ENCODE measurements at places on chromosomes 1 and 21.

GRCh38 chr1:207261971-207262370 is 59.5 kb upstream of the CD55 start:
- DNase-seq: no peak

DNA sequence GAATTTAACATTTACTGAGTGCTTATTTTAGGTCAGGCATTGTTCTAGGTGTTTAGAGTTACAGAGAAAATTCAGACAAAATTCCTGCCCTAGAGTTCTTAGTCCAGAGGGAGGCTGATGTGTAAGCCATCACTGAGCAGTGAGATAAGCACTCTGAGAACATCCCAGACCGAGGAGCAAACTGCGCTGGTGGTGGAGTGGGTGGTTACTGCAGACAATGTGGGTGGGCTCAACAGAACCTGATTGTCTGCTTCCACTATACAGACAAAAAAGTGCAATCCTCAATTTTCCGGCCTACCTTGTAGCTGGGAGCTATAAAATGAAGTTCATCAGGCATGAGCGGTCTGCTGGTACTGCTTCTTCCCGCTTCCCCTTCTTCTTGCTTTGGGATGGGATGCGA is 23.5 kb downstream of the PROK1 start:
- DNase-seq: no peak

DNA sequence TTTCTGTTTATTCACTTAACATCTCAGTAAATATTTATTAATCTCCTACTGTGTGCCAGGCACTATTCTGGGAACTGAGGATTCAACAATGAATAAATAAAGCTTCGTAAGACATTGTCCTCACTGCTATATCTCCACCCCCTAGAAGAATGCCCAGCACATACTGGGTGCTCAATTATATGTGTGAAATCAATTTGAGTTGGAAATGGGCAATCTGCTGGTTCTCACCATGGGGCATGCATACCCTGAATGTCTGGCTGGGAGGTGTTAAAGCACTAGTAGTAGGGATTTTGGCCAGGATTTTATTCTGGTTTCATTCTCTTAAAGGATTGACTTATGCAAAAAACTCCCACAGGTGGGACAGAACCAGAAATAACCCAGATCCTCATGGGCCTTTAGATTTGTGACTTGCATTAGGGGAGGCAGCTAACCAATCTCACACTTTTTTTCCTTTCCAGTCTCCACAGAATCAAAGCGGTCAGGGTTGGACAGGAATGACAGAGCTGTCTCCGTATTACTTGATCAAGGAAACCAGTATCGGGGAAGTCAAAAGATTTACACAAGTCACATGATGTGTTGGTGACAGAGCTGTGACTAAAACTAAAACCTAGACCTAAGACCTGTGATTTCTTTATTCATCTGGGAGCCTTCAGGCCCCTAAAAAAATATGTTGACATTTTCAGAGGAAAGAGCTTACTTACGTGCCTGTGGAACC is 12.8 kb downstream of the GFI1 start:
- no peak for DNase-seq

DNA sequence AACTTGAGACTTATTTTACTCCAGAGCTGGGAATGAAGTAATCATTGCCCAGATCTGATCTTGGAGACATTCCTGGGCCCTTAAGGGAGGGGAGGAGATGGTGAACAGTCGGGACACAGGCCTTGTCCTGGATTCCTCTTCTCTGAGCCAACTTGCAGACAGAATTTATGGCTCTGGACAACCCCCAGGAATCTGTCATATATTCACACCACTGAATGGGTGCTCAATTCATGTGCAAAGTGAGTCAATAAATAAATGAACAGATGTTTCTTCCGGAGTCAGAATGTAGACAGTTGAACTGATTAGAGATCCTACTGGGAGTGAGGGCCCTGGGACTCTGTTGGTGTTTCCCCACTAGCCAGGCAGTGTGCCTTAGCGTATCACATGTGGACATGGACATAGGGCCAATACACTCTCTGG is 2.6 kb downstream of the TUFT1 start:
- DNase-seq: no peak

DNA sequence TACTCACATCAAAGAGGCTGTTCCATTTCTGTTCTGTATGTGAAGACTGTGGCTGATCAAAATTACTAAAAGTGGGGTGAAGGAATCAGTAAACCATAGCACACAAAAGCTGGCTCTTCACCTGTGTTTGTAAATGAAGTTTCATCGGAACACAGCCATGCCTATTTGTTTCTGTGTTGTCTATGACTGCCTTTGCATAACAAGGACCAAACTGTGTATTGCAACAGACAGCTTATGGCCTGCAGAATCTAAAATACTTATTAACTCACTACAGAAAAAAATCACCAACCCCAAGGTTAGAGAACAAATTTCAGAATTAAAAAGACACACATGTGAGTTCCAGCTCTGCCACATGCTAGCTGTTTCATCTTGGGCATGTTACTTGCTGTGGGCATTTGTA is 163.9 kb downstream of the LYPLAL1 start:
- DNase-seq: no peak

DNA sequence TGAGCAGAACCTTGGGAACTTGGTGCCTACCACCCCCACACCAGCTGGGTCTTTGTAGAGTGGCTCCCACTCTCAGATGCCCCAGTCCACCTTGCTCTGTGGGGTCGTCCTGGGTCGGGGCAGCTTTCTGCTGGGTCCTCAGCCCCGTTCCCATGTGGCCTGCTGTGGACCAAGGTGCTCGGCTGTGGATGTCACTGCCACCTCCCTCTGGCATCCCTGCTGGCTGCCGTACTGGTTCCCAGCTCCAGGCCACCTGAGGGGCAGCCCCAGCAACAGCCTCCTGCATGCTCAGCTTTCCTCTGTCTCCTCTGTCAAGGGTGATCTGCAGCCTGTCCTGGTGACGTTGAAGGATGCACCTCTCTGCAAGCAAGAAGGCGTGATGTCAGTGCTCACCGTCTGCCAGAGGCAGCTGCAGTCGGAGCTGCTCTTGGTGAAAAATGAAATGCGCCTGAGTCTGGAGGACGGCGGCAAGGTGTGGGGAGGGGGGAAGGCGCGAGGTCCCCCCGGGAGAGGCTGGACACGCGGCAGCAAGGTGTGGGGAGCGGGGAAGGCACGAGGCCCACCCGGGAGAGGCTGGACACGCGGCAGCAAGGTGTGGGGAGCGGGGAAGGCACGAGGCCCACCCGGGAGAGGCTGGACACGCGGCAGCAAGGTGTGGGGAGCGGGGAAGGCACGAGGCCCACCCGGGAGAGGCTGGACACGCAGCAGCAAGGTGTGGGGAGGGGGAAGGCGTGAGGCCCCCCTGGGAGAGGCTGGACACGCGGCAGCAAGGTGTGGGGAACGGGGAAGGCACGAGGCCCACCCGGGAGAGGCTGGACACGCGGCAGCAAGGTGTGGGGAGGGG is 45.9 kb upstream of the DIP2A start:
- DNase-seq: no peak

DNA sequence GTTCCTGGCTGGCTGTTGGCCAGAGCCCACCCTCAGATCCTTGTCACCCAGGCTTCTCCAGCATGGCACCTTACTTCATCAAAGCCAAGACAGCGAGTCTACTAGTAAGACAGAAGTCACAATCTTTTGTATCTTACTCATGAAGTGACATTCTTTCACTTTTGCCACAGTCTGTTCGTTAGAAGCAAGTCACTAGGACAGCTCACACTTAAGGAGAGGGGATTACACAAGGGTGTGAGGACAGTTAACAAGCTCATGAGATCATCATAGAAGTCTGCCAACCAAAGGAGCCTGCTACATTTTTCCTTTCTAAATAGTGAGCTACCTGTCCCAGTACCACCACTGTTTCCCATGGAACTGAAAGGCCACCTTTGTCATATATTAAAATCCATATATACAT is 61.5 kb downstream of the PACC1 start:
- DNase-seq: no peak

- no peak for DNase-seq
These were observed 37.7 kb downstream of the LHX9 start for GRCh38 chr1:197954718-197955418.

GRCh38 chr21:41715649-41716281 is 51.1 kb downstream of the RIPK4 start:
- no peak for DNase-seq

DNA sequence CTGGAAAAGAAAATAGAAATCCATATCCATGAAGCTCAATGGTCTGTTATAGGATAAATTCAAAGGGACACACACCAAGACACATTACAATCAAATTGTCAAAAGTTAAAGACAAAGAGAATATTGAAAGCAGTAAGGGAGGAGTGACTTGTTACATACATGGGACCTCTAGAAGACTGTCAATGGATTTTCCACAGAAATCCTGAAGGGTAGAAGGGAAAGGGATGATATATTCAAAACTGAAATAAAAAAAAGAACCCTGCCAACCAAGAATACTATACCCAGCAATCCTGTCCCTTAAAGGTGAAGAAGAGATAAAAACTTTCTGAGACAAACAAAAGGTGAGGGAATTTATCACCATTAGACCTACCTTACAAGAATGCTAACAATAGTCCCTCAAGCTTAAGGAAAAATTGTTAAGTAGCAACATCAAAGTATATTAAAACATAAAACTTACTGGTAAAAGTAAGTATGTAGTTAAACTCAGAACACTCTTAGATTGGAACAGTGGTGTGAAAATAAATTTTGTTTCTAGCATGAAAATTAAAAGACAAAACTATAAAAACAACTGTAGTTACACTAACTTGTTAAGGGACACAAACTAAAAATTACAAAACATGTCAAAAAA is 103.2 kb upstream of the APP start:
- DNase-seq: no peak
